A549 (cell line): ENCODE measurements at places on chromosomes 7 and 10. TPM values are rescaled to one million over a fixed set of nuclear protein-coding genes. Genes with fewer than 3 reads are reported as not detected.

DNA sequence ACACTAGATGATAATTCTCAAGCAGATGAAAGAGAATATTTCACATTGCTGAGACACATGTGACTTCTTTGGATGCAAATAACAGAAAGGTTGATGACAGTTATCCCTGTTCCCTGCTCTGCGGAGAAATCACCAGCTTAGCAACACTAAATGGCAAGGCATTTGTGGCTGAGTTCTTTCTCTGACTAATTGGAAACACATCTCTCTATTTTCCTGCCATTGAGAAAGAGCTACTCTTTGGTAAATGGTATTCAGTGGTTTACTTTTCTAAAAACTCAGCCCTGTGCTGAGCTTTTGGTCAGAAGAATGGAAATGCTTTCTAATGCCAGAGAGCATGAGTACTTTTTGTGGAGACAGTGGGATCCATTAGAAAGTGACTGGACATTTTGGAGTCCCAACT is 771.4 kb downstream of the LRMDA start:
- DNase-seq = no peak

GRCh38 chr7:25186436-25186835 is 41.9 kb downstream of the NPVF start:
- DNase-seq = no peak

- no peak for DNase-seq
Observed at GRCh38 chr7:50471970-50472369, 21.8 kb upstream of the FIGNL1 start.

GRCh38 chr10:132385389-132385667 is 11.7 kb upstream of the PWWP2B start:
- no peak for DNase-seq

GRCh38 chr7:129784783-129785684 is 167.7 kb downstream of the UBE2H start:
- DNase-seq = no peak

DNA sequence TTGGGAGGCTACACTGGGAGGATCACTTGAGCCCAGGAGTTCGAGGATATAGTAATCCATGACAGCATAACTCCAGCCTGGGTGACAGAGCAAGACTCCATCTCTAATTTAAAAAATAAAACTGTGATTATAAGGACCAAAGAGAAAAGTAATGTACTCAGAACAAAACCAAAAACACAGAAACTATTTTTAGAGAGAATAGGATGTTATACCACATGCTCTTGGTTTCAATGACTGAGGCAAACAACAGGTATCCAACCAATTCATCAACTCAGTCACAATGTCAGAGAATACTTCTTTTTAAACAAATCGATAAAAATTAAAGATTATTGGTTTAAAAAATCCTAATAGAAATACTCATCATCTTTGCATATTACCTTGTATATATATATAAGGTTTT is 186.7 kb downstream of the TPK1 start:
- no peak for DNase-seq

- no peak for DNase-seq
Observed at GRCh38 chr7:152574892-152575548, 100.9 kb downstream of the XRCC2 start.

GRCh38 chr10:126500185-126500584 is 111.9 kb upstream of the ADAM12 start:
- DNase-seq = no peak

- no peak for DNase-seq
Observed at GRCh38 chr7:88965371-88965770, 169.8 kb upstream of the TEX47 start.

DNA sequence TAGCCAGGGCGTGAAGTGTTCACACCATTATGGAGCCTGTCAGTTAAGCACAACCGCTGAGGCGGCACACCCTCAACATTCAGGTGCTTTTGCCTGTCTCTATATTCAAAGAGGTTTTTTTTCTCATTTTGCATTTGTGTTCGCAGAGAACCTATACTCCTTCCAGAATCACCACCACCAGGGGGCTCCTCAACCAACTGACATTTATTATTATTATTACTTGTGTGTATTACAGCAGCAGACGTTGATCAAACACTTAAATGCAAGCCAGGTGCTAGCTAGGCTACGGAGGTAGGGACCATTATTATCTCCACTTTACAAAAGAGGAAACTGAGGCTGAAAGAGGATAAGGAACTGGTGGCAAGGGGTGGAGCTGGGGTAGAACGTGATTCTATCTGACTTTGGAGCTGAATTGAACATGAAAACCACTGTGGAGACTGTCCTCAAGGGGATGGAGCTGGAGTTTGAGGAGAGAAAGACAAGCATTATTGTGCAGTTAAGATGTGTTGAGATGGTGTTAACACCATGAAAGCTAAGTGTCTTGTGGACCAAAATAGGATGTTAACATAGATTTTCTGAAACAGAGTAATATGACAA is 133.8 kb upstream of the PLXNA4 start:
- DNase-seq = peak; percentile 25

- DNase-seq = no peak
Observed at GRCh38 chr10:102997998-102998397, 79.9 kb downstream of the CNNM2 start.

- no peak for DNase-seq
Observed at GRCh38 chr10:75444781-75445386, 13.5 kb downstream of the LRMDA start.

DNA sequence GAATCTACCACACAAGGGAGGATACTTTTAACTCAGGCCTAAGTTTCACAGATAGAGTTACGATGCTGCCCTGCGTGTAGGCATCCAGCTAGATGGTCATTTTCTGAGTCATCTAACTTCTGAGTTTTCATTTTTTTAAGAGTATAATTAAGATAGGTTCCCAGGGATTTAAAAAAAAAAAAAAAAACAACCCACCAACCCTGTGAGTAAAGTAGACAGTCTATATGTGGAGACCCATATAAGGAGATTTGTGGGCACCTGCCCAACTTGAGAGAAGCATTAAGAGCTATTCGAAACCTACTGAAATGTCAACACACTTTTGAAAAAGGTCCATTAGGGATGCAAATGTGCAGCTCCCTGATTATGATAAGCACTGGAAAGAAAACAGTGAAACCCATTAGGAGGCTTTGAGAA is 257.3 kb downstream of the TRIL start:
- DNase-seq = no peak

GRCh38 chr7:151851145-151851751 is 25.7 kb downstream of the PRKAG2 start:
- no peak for DNase-seq

DNA sequence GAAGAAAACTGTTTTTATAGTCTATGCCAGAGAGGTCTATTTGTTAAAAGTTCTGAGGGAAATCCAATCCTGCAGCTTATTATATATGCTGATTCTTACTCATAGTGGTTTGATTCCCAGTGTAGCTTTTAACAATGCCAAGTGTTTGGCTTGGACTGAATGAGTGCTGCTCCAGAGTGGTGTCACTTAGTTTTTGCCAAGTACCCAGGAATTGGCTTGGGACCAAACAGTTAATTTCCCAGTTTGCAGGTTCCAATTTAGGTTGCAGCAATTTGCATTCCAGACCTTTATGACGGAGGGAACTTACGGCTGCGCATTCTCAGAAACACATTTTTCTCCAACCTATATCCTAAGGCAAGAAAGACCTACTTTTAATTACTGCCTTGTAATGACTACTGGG is 32.4 kb downstream of the NSUN6 start:
- DNase-seq = no peak

GRCh38 chr10:30456266-30456665 is 22.3 kb downstream of the MAP3K8 start:
- no peak for DNase-seq

DNA sequence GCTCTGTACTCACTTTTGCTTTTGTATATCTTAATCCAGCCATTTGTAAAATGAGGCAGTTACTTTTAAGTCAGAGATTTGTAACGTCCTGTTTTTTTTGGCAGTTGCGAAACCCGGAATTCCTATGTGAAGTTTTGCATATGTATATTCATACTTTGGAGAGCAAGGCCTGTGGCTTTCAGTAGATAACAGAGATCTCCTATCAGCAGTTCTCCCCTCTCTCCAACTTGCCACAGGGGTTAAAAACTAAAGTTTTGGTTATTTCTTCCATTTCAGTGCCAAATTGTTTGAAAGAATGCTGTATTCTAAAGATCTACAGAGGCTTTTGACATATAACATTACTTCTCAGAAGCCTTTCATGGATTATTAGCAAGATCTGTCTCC is 102.4 kb downstream of the EXOC4 start:
- no peak for DNase-seq

DNA sequence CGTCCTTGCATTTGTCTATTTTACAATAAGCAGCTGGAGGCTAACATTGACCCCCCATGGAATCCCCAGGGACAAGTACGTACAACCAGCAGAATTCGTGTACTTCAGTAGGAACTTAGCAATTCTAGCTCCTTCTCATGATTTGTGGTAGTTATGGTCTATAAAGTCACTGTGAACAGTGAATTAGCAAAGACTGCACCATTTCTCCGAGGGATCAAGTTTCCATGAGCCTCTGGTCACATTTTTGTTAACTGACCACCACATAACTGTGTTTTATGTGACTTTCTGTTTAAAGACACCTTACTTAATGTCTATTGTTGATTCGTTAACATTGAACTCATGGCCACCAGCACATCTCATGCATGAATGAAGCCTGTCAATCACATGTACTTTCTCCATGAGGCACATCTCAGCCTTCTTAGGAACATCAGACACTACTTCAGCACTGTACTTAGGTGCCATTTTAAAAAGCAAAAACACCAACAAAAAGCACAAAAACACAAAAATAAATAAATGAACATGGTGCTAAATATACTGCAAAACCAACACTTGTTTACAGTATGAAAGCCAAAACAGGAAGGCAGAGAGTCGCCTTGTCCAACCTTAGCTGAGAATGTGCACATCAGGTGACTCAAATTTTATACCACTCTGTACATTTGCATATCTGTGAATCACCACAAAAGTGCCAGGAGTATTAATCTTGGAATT is 9.0 kb upstream of the UCN3 start:
- no peak for DNase-seq

DNA sequence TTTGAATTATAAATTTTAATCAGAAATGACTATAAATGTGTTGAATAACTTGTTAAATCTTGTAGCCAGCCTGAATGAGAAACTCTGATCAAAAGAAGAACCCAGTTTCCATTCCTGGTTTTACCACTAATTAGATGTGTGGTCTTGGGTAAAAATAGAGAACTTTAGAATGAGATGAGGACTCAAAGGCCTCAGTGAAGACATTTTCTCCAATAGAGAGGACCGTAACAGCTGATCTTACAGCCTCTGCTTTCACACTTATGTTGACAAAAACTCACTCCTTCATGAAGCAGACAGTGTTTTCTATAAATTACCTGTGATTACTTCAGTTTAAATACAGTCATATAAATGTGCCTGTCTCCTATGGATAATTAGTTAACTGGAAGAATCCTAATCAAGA is 200.1 kb upstream of the MEOX2 start:
- DNase-seq = no peak

GRCh38 chr7:52925332-52925731 is 110.1 kb upstream of the POM121L12 start:
- no peak for DNase-seq

GRCh38 chr7:13153742-13154141 is 466.3 kb downstream of the ARL4A start:
- DNase-seq = no peak

Gene HOGA1
- polyA plus RNA-seq = 3.1 to 3.5 TPM (median 3.1 TPM) in 3 replicates

Gene UFSP1
- 6.1 to 7.1 TPM (median 6.9 TPM) in 3 replicates for polyA plus RNA-seq

Gene AASS
- 0.04 to 0.05 TPM (median 0.04 TPM) in 3 replicates for polyA plus RNA-seq

Gene FAM25G
- polyA plus RNA-seq = 1.1 TPM in 1 of 3 replicates, not detected in the others

Gene PRTFDC1
- polyA plus RNA-seq = 33.1 to 35.6 TPM (median 34.0 TPM) in 3 replicates

Gene GLRX3
- polyA plus RNA-seq = 139 to 167 TPM (median 153 TPM) in 3 replicates

Gene PPP1R9A
- polyA plus RNA-seq = 4.9 to 5.8 TPM (median 5.0 TPM) in 3 replicates

Gene GALNT11
- 24.6 to 27.4 TPM (median 25.7 TPM) in 3 replicates for polyA plus RNA-seq

Gene RNLS
- 11.7 to 13.2 TPM (median 11.7 TPM) in 3 replicates for polyA plus RNA-seq

Gene RSPH10B
- polyA plus RNA-seq = 0.10 to 0.29 TPM (median 0.24 TPM) in 3 replicates

Gene ITPRID1
- not detected in 3 replicates for polyA plus RNA-seq

Gene ACSL5
- polyA plus RNA-seq = 0.07 to 0.15 TPM in 2 of 3 replicates, not detected in the other

Gene RET
- 0.22 to 0.44 TPM (median 0.41 TPM) in 3 replicates for polyA plus RNA-seq

Gene SPDYE6
- not detected in 3 replicates for polyA plus RNA-seq
